ENCODE measurements at places on chromosomes 1 and 21.

GRCh38 chr1:162422662-162423375, 10.9 kb upstream of the SH2D1B start:
- DNase-seq = no peak

- no peak for DNase-seq
These were observed 2.3 kb downstream of the SLC37A1 start for GRCh38 chr21:42515708-42516502.

- no peak for DNase-seq
These were observed 26.1 kb upstream of the MTMR11 start for GRCh38 chr1:149962736-149963135.

DNA sequence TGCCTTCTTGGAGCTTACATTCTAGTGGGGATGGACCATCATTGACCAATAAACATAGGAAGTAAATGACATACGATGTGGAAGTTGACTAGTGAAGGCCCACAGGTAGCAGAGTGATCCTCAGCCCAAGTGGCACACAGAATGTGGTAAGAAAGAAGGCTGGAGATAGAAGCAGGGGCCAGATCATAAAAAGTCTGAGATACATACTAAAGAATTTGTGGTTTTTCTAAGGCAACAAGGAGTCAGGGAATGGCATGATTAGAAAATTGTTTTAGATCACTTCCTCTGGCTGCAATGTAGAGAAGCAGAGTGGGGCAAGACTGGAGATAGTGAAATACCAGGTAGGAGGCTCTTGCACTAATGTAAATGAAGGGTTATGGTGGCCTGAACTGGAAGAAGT, 154.0 kb downstream of the VPS13D start:
- DNase-seq = no peak

DNA sequence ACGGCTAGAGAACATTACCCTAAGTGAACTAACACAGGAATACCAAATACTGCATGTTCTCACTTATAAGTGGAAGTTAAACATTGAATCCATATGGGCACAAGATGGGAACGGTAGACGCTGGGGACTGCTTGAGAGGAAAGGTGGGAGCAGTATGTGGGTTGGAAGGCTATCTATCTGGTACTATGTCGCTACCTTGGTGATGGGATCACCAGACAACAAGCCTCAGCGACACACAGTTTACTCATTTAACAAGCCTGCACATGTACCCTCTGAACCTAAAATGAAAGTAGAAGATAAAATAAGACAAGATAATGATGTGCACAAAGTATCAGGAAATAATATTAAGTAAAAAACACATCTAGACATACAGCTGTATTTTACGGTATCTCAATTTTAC, 819 bp downstream of the PYHIN1 start:
- DNase-seq = no peak

DNA sequence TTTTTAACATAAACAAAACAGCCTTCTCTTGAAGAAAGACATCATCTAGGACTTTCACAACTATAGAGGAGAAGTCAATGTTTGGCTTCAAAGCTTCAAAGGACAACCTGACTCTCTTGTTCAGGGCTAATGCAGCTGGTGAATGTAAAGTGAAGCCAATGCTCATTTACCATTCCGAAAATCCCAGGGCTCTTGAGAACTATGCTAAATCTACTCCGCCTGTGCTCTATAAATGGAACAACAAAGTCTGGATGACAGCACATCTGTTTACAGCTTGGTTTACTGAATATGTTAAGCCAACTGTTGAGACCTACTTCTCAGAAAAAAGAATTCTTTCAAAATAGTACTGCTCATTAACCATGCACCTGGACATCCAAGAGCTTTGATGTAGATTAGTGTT, 259.8 kb upstream of the NR5A2 start:
- no peak for DNase-seq
